ENCODE measurements at places on chromosomes 1 and 21.

- DNase-seq, result no peak
Observed at GRCh38 chr21:28112511-28112910, 880.2 kb downstream of the LTN1 start.

- no peak for DNase-seq
Observed at GRCh38 chr1:57996400-57996799, 550.1 kb downstream of the OMA1 start.

DNA sequence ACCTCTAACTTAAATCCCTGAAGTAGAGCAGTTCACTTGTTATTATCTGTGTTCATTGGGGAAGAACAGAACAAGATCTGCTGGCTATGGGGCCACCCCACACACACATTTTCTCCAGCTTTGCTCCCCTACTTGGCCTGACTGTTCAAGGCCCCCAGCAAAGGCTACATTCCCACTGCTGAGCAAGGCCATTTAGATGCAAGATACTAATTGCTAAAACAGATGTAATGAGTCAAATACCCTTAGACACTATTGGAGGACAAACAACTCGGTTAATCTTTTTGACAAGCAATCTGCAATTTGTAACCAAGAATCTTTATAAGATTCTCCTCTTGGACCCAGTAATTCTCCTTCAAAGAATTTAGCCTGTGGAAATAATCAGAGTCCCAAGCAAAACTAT is 67.7 kb downstream of the NAV1 start:
- no peak for DNase-seq

DNA sequence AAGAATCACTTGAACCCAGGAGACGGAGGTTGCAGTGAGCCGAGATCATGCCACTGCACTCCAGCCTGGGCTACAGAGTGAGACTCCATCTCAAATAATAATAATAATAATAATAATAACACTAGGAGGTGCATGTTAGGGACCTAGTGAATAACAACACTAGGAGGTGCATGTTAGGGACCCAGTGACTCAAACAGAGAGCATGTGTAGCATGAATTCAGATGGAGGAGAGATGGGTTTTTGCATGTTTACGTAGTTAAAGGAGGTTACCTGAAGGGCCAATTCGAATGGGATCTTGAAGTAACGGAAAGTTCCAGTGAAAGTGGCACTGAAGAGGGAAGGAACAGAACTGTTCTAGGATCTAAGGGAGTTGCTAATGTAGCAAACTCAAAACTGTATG is 7.1 kb upstream of the KCNK1 start:
- DNase-seq, result no peak

DNA sequence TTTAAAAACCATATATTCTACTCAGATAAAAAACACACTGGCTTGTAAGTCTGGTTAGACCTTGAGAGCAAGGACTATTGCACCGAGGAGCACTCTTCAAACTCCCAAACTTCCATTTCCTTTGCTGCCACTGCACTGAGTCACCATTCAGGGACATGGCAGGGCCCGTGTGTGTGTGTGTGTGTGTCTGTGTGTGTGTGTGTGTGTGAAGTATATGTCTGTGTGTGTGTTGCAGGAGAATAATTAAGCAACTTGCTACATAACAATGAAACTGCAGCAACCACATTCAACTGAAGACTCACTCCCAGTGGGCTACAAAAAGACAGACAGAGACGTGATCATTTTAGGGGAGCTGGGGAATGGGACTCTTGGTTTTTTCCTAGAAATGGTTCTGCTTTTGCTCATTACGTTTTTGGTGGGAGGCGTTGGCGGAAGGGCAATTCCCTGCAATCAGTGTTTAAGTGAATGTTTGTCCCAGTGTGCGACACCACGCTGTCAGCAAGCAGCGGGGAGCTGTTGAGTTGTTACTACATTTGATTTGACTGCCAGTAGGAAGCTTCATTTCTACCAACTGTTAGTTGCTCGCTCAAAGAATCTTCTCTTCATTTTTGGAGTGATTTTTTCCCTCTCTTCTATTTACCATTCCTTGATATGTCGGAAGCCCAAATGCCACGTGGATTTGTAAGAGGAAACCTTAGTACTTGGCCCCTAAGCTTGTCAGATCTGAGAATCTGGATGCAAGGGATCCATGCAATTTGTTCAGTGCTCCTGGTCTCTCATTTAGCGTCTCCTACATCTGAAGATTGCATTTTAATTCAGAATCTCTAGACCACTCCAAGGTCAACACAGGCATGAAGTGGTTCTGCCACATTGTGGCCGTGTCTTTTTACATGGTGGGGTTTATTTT is 36.1 kb downstream of the ESRRG start:
- no peak for DNase-seq

DNA sequence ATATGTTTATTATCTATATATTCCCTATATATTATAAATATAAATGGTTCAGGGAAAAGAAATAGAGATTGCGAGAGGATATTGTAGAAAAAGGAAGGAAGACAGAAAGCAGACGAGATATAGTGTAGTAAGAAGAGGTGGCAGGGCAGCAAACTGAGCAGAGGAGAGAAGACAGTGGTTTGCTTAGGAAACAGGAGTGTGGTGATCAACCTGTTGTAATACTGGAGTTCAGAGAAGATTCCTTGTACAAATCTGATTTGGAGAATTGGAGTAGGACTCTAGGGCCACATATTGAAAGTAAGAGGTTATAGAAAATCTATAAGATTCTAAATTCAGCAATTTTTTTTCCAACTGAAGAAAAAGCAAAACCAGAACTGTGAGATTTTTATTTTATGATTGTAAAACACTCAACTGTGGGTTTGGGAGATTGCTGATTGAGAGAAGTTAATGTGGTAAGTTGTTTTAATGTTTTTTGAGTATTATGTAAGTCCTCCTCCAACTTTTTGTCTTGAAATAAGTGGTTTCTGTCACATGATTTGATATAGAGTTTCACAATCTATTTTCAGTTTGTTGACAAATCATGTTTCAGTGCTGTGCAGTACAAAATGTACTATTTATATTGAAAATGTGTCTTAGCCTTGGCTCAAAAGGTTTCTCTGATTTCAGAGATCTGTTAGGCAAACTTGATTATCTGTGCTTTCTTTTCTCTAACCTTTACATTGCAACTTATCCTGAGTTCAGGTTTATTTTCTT is 9.6 kb upstream of the AMY2B start:
- DNase-seq, result no peak

GRCh38 chr1:18901952-18902522 is 318 bp downstream of the ALDH4A1 start:
- DNase-seq, result no peak
